ENCODE measurements at places on chromosomes 1 and 21. TPM values are rescaled to one million over a fixed set of nuclear protein-coding genes. Genes with fewer than 3 reads are reported as not detected.

KRTAP10-2 gene
- total RNA-seq: not detected

DNA sequence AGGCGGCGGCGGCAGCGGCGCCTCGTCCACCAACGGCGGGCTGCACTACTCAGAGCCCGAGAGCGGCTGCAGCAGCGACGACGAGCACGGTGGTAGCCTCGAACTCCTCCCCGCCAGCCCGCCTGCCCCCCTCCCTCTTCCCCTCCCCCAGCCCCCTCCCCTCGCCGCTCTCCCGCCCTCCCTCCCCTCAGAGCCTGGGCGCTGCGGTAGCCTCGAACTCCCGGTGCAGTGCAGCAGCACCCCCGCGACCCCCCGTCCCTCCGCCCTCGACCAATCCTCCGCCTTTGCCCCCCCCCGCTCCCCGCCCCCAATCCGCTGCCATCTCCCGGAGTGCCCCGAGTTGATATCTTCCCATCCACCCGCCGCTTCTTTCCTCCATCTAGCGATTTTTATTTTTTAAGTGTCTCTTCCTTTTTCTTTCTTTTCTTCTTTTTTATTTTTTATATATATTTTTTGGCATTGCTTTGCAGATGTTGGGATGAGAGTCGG is 516 bp downstream of the RCOR3 start:
- peak; percentile 68 for DNase-seq

DNA sequence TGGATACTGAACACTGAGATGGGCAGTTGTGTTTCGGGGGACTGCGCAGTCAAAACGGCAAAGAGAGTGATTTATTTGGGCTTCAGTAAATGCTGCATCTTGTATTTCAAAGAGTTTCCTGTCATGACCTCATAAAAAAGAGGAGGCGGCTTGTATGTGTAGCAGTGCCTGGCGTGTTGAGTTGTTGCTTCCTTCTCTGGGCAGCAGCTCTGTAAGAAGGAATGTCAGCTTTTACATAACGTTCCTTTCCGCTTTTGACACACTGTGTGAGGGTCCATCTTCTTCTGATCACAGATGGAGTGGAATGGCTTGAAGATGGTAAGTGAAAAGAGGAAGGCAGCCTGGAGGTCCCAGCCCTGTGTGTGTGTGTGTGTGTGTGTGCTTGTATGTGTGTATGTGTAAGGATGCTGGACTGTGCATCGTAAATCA is 941 bp downstream of the ELAVL4 start:
- DNase-seq: no peak

GRCh38 chr1:42689912-42690311 is 7.7 kb downstream of the YBX1 start:
- no peak for DNase-seq

- DNase-seq: no peak
These were observed 177.3 kb upstream of the ETV3 start for GRCh38 chr1:157315544-157315943.

- peak; percentile 83 for DNase-seq
These were observed 13.3 kb downstream of the POLR3GL start for GRCh38 chr1:145977486-145978470.

DNA sequence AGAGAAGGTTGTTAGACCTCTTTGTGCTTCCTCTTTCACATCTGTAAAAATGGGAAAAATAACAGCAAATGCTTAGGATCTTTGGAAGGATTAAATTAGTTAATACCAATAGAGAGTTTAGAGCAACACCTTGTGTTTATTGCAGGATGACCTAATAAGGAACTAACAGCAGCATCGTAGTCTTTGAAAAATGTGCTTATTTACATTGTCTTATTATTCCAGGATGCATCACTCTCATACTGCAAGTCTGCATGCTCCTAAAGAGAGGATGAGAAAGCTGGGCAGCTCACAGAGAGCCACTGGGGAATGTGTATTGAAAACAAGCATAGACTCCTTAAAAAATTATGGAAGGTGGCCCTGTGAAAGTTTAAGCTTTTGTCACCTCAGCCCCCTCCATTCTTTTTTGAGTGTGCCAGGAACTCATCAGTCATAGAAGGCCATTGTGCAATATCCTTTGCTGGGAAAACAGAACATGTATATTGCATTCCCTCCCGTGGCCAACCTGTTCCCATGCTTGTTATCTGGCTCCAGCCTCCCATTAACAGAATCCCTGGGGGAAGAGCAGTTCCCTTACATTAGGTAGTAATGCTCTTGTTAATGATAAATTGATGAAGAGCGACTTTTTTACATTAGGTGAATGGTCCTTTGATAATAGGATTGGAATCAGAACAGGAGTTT is 180.7 kb downstream of the ZNF326 start:
- no peak for DNase-seq

FMO4 gene
- 1.4 TPM for total RNA-seq

DNA sequence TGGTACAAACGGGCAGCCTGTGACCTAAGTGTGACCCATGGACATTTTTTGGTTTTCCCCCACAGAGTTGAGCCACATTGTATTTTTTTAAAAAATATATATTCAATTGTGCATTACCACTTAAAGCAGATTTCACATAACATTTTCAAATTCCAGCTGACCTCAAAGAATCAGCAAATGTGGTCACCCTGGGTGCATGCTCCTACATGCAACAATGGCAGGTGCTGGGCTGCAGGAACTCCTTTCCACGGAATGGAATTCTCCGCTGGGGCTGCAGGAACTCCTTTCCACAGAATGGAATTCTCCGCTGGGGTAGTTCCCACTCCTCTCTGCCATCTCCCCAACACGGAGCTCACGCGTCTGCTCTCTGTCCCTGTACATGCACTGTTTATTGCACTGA is 68.7 kb downstream of the MAP10 start:
- DNase-seq: no peak

GRCh38 chr1:225442123-225442505 is 14.3 kb upstream of the LBR start:
- no peak for DNase-seq

- no peak for DNase-seq
These were observed 26.1 kb downstream of the WNT9A start for GRCh38 chr1:227921461-227922185.

DNA sequence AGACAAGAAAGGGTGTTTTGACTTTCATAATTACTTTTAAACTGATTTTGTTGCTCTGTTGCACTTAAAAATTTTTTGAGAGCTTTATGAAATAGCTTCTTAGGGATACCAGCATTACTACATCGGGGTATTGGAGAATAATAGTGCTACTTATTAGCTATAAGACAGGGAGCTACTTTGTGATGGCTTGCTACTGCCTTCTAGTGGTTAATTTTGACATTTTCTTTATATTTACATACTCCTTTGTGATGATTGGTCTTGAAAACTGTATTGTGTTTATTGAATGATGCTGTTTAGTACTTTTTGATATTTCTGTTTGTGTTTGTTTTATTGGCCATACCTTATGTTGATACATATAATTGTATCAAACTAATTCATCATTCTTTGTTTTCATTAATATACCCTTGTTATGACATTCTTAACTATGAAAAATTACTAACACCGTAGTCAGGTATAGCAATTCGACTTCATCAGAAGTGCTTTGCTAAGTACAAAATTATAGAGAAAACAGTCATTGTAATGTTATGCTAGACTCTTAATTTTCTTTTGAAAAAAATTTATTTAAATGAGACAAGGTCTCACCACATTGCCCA is 85.5 kb downstream of the CLIC4 start:
- no peak for DNase-seq

OR2L3 gene
- not detected for total RNA-seq

DNA sequence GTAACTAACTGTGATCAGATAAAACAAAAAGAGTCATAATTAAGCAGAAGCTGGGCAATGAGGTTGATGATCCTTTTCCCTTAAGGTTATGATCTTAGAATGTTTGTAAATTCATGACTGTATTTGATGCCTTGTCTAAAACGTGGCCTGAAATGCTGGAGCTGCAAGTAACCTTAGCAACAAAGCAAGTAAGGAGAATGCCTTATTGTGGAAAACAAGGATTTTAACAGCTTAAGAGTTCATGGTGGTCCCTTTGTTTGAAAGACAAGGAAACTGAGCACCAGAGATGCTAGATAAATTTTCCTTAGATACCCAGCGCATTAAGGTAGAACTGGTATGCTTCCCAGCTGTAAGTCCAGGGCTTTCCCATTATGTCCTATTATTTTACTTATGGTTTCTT is 25.7 kb upstream of the XPR1 start:
- DNase-seq: no peak

DNA sequence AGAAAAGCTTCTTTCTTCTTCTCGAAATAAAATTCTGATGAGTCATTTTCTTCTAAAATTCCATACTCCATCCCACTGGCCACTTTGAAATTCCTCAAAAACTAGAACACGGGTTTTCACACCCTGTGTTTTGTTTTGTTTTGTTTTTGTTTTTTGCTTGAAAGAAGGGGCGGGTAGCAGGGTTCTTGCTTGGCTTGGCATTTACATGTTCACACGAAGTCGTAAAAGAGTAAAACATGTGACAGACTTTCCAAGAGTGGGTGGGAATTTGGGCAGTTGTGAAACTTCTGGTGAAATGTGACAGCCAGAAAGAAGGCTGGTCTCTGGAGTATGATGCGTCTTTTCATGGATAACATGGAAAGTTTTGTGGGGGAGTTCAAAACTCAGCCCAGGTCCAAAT is 47.1 kb upstream of the FMN2 start:
- DNase-seq: no peak

RIPPLY3 gene
- 0.26 TPM for total RNA-seq

DNA sequence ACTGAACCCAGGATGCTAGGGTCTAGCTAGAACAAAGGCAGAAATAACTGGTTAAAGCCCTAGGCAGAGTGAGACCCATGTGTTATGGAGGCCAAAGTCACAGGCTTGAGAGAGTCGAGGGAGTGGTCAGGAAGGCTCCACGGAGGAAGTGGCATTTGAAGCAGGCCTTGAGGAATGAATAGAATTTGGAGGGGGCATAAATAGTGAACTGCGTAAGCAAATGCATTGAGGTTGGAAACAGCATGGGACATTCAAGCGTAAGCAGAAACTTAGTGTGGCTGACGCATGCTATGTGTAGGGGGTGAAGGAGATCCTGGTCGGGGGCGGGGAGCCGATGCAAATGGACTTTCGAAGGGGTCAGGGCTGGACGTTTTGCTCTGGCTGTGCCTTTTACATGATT is 11.5 kb downstream of the AZIN2 start:
- no peak for DNase-seq

GRCh38 chr1:226135709-226136108 is 50.8 kb downstream of the ACBD3 start:
- no peak for DNase-seq

OR2T1 gene
- total RNA-seq: not detected

DNA sequence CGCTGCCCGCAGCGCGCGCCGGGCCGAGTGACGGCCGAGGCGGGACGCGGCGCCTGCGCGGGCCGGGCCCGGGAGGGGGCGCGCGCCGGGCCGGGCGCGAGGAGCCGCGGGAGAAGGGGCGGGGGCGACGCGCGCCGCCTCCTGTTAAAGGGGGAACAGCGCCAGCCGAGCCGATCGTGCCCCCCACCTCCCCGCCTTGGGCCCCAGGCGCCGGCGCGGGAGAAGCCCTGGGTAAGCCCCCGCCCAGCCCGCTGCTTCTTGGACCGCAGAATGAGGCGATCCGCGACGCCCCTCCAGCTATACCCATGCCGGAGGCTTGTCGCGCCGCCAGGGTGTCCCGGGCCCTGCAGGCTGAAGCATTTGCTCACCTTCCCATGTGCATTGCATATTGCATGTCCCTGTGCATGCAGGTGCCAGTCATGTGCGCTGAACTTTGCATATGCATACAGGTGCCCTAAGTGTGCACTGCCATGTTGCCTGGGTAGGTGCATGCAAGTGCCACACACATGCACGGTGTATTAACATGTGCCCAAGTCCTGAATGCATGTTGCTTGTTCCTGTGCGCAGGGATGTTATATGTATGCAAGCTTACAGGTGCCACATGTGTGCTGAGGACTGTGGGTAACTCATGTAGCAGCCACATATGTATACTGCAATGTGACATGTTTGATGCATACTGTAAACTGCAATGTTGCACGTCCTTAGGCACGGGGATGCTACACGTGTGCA is at the start of gene ADGRB2:
Gene ADGRB2, minus strand, starts transcription at position 29 of the 729 bp plus-strand sequence. CDS start 7,119 bp downstream, outside the sequence.
- DNase-seq: peak; percentile 26

SPOCD1 gene
- 0.73 TPM for total RNA-seq

DNA sequence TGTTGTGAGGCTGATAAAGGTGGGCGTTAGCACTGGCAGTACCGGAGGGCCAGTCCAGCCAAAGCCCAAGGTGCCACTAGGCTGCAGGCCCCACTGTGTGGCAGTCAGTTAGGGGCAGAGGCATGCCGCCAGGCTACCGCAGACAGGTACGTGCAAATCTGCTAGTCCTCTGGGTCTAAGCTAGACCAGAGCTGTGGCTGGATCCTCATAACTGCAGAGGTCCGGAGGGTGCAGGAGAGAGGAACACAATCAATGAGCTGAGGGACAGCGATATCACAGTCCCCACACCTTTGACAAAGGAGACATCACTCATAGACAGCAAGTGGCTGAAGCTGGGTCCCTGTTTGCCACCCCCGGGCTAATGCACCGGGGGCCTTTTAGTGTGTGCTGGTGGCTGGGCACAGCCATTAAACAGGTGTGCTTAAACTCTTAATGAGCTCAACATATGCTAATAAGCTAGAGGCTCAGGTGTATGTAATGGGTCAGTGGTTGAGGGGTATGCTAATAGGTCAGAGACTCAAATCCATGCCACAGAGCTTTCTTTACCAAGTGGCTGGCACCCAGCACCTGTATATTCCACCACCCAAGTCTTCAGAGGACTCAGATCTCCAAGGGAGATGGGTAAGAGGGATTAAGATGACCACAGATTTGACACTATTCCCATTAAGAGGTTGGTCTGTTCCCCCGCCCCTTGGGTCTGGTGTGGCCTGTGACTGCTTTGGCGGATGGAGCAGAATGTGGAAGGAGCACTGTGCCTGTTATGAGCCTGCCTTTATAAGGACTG is 82.0 kb downstream of the GLIS1 start:
- no peak for DNase-seq

- DNase-seq: peak; percentile 77
These were observed 86.3 kb downstream of the VWA5B1 start for GRCh38 chr1:20376880-20377494.

DNA sequence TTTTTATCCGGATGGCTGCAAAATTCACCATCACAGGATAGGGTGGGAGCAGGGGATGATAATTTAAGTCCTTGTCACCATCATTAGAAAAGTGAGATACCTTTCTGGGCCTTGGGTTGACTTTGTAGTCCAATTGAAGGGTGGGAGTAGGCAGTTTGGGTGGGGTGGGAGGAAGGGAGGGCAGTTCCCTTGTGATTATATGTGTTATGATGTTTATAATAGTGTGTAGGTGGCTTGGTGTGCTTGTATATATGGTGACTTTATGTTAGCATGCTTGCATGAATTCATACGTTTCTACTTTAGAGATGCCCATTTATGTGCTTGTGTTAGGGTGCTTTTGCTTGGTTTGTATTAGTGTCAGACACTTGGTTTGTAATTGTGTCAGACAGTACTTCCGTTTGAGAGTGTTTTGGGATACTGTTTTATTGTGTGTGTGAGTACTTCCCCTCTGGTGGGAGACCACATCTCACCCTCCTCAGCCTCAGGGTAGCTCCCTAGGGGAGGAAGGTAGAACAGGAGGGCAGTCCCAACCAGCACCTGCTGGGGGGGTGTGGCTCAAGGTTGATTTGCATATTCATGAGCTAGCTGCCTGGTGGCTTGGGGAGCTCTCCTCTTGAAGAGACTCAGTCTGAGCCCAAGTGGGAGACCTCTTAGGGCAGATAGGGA is 6.3 kb upstream of the POU3F1 start:
- no peak for DNase-seq

All from activated CD4-positive, alpha-beta memory T cell treated with anti-CD3 and anti-CD28 coated beads for 36 hours (primary cell).